ENCODE measurements at places on chromosomes 3 and 15. TPM values are rescaled to one million over a fixed set of nuclear protein-coding genes. Genes with fewer than 3 reads are reported as not detected.

Gene SPG21
- 82.7 TPM for total RNA-seq

GRCh38 chr3:156668073-156668763 lies 6.2 kb upstream of the TIPARP start:
- no peak for DNase-seq

Gene APOD
- not detected for total RNA-seq

DNA sequence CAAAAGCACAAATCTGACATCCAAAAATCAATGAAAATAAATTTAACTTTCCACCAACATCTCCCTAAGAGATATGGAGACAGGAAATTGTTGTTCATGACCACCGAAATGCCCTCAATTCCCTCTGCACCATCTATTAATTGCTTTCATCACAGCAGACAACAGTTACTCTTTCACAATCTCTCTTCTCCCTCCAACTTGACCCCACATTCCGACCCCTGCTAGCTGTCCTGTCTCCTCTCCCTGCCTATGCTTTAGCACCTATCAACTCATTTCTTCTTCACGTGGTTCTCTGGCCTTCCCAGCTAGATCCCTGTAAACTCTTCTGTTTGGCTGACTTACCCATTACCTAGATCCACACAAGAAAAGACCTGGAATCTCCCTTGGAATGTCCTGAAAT lies 173.9 kb upstream of the ADAMTS9 start:
- DNase-seq: no peak

GRCh38 chr3:52121813-52122212 lies 32.4 kb downstream of the POC1A start:
- no peak for DNase-seq

- no peak for DNase-seq
These were observed 84.2 kb upstream of the ZNF280D start for GRCh38 chr15:56817321-56818080.

- DNase-seq: no peak
These were observed 23.0 kb downstream of the GSK3B start for GRCh38 chr3:120071259-120071658.

GRCh38 chr15:85335193-85335942 lies 45.0 kb upstream of the AKAP13 start:
- no peak for DNase-seq

GRCh38 chr3:44913868-44914468 lies 39.6 kb downstream of the TGM4 start:
- DNase-seq: peak; percentile 85

Gene TRIP4
- total RNA-seq: 48.7 TPM

Gene KIF23
- total RNA-seq: 5.2 TPM

- DNase-seq: no peak
These were observed 107.6 kb downstream of the OXNAD1 start for GRCh38 chr3:16372362-16373292.

Gene IREB2
- 82.4 TPM for total RNA-seq

Gene ZNF80
- total RNA-seq: not detected

Data from glutamatergic neuron (in vitro differentiated cells).